MG63 (cell line): ENCODE measurements at places on chromosomes 13 and 19.

GRCh38 chr19:50040967-50041366 lies 15.2 kb downstream of the ZNF473 start:
- no peak for DNase-seq

GRCh38 chr13:56923626-56924140 lies 217.0 kb upstream of the PRR20A start:
- no peak for DNase-seq

DNA sequence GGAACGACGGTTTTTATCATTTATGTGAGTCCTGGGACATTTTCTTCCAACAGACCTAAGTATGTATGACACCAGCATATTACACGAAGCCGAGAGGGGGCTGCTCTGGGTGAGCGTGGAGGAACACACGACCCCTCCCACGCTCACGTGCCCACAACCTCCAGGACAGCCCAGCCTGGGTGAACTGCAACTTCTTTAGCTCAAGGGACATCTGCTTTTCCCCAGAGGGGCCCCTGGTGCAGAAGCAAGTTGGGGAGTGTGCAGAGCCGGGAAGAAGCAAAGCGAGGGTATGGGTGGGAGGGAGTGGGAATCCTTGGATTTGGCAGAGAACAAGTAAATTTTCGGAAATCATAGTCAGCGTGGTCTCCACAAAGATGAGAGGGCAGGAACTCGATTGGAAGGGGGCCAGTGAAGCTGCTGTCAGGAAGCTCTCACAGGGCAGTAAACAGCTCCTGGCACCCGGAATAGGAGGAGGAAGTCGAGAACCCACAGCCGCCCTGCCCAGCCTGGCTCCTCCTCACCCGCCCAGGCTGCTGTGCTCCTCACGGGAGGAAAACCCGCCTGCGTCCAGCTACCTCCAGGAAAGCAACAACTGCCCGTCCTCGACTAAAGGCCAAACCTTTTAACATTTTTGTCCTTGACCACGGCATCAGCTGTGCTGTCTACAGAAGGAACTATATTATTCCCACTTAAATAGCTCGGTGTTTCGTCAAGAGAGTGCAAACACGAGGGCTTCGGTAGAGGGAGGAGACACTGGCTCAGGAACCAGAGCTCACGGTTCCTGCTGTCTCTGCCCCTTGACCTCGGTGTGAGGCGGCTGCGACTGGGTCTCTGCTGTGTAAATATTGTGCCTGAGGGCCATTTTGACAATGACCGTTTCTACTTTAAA lies 17.2 kb upstream of the CFAP97D2 start:
- DNase-seq = peak; percentile 69

- DNase-seq = no peak
Observed at GRCh38 chr13:96824140-96824539, 170.1 kb downstream of the OXGR1 start.

DNA sequence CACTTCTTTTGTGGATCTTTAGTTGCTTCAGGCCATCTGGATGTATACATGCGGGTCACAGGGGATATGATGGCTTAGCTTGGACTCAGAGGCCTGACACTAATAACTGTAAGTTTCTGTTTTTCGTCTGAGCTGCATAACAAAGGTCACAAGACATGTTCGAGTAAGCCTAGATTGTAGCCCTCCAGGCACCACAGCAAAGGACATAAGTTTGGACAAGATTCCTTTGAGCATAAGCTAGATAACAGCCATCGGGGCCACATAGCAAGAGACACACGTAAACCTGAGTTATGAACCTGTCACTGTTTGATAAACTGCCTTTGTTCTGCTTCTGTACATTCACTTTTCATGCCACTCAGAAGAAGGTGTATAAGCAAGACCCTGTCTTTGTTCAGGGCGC lies 14.6 kb downstream of the IGFL3 start:
- DNase-seq = no peak

DNA sequence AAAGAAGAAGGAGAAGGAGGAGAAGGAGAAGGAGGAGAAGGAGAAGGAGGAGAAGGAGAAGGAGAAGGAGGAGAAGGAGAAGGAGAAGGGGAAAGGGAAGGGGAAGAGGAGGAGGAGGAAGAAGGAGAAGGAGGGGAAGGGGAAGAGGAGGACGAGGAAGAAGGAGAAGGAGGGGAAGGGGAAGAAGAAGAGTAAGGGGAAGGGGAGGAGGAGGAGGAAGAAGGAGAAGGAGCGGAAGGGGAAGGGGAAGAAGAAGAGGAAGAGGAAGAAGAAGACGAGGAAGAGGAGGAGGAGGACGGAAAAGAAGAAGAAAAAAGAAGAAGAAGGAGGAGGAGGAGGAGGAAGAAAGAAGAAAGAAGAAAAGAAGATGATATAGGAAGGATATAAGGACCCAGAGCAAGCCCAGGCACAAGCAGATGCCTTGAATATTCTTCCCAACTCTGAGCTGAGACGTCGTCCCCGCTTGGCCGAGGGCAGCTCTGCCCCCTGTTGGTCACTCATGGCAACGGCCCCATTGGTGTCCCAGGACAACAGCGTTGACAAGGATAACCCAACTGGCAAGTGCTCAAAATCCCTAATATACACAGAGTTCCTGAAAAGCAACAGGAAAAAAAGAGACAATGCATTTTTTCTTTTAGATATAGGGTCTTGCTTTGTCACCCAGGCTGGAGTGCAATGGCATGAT lies 30.6 kb upstream of the IGSF23 start:
- DNase-seq = peak; percentile 18

GRCh38 chr13:91664039-91664438 lies 265.6 kb downstream of the GPC5 start:
- DNase-seq = no peak

GRCh38 chr13:49026851-49027250 lies 51.1 kb downstream of the FNDC3A start:
- DNase-seq = no peak

- DNase-seq = no peak
Observed at GRCh38 chr19:4009990-4010807, 2.7 kb downstream of the PIAS4 start.

DNA sequence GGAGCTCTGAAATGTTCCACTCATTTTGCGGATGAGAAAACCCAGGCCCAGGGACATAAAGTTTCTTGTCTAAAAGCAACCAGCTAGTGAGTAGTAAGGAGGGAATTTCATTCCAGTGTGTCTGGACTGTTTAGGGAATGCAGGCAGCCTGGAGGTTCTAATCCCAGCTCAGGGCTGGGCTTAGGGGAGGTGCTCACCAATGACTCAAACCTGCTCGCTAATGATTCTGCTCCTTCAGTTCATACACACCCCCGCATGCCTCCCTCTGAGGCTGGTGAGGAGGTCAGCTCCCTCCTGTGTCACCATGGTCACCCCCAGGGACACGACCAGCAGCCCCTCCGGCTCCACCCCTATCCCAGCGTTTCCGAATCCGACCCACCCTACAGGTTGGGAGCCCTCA lies 34.6 kb downstream of the CYP4F2 start:
- DNase-seq = peak; percentile 24

GRCh38 chr13:76425935-76426334 lies 460.3 kb downstream of the KCTD12 start:
- DNase-seq = peak; percentile 49

GRCh38 chr19:48877855-48878195 lies 5.6 kb downstream of the PPP1R15A start:
- no peak for DNase-seq

DNA sequence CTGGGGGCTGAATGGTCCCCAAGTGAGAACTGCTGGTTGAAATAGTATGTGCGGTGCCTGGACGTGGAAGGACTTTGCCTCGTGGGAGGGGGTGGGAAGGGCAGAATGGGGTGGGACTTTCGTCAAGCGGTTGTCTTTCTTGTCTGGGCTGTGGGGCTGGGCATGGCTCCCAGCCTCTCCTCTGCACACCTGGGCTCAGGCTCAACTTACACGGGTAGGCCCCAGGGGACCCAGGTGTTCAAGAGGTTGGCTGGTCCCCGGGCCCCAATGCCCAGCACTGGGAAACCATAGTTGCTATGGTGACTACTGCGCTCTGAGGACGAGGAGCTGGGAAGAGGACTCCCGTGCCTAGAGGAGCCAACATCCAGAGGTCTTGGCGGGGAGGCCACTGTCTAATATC lies 7.3 kb downstream of the NWD1 start:
- no peak for DNase-seq

DNA sequence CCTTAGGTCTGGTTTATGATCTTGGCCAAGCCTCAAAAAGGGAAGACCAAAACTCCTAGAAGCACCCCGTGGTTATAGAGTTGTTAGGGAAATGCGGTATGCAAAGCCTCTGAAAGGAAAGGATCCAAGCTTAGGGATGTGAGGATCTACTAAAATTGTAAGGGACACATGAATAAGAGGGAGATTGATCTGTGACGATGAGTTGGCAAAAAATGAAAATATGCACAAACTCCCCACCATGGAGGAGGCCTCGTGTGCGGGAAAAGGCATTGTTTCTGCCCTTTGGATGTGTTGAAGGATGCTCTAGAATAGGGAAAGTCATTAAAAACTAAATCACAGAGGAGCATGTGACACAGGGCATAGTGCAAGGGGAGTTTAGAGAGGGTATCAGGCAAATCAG lies 88.7 kb upstream of the UBL3 start:
- no peak for DNase-seq

GRCh38 chr13:78881751-78882150 lies 222.8 kb upstream of the OBI1 start:
- DNase-seq = no peak

DNA sequence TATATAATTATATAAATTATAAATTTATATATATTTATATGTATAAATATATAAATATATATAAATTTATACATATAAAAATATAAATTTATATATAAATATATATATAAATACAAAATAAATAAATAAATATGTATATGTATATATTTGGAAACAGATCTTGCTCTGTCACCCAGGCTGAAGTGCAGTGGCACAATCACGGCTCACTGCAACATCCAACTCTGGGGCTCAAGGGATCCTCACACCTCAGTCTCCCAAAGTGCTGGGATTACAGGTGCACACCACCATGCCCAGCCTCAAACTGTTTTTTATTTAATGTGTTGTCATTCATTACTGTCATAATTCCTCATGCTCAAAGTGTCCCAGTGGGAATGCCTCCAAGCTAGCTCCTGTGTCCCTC lies 25.2 kb upstream of the PDCD5 start:
- no peak for DNase-seq

- DNase-seq = peak; percentile 67
Observed at GRCh38 chr13:30409886-30410704, 12.2 kb upstream of the UBE2L5 start.

DNA sequence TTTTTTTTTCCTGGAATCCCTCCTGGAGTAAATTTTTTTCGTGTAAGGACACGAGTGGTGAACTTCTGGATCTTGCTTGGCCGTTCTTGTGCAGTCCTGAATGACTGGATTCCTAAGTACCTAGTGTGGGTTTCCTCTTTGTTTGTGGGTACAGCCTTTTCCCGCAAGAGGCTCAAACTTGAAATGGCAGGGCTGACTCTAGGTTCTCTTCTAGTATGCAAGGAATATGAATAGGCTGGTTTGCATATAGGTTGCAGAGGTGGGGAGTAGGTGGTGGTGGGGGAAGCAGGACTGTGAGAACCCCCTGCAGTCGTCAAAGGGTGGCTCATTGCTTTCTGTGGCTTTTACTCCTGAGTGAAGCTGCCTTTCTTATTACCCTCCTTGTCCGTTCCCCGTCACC lies 13.6 kb downstream of the UBAC2 start:
- DNase-seq = no peak

DNA sequence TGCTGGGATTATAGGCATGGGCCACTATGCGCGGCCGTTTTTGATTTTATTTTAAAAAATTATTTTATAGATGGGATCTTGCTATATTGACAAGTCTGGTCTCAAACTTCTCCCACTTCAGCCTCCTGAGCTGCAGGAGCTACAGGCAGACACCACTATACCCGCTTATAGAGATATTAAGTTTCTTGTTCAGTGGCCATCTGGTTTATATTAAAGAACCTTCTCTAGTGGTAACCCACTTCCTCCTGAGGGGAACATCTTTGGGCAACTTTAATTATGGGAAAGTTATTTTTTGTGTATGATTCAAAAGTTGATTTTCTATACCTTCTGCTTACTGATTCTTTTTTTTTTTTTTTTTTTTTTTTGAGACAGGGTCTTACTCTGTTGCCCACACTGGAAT lies 172.7 kb downstream of the KLF5 start:
- DNase-seq = no peak

- DNase-seq = peak; percentile 60
Observed at GRCh38 chr19:8209462-8210378, 550 bp downstream of the CERS4 start.

DNA sequence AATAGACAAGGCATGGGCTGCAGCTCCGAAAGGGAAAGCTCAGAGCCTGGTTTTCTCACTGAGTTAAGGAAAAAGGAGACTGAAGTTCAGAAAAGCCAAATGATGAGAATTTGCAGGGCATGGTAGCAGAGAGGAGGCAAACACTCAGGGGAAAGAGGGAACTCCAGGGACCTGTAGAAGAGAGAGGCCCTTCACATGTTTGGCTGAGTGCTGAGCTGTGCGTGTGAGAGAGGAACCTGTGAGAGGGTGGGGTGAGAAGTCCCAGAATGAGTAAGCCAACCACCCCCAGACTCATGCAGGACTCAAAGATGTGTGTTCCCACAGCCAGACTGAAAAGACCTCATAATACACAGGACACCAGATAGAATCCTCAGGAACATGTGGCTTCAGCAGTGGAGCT lies 2.8 kb upstream of the CRYL1 start:
- DNase-seq = no peak

GRCh38 chr19:17052439-17052838 lies 22.8 kb downstream of the HAUS8 start:
- no peak for DNase-seq

GRCh38 chr19:28569132-28570131 lies 643.5 kb downstream of the UQCRFS1 start:
- no peak for DNase-seq

GRCh38 chr13:110683203-110683883 lies 22.6 kb downstream of the CARS2 start:
- no peak for DNase-seq

- no peak for DNase-seq
Observed at GRCh38 chr19:49858088-49858985, 7.4 kb downstream of the PTOV1 start.
